A549 (cell line): ENCODE measurements at places on chromosomes 1 and 21.
A peak's percentile ranks its signal among the peaks of the same experiment; 100 is the strongest.

- peak; percentile 76 for DNase-seq
Observed at GRCh38 chr1:151458802-151459330, 428 bp downstream of the POGZ start.

GRCh38 chr1:212951126-212951946 is 995 bp downstream of the VASH2 start:
- DNase-seq: no peak

DNA sequence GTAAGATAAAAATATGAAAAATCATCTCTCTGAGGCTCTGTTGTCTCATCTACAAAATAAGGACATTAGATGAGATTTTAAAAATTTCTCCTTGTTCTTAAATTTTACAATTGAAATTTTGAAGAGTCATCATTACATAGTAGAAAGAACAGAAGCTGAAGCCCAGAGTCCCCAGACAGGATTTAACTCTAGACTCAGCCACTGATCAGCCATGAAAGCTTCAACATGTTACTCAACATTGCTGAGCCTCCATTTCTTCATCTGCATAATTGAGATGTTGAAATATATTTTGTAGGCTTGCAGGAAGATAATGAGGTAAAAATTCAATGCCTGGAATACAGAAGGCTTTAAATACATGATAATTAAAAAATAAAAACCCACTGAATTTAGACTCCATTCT is 633.3 kb downstream of the LMO4 start:
- DNase-seq: no peak

- no peak for DNase-seq
Observed at GRCh38 chr1:9150582-9151327, 21.9 kb upstream of the GPR157 start.

DNA sequence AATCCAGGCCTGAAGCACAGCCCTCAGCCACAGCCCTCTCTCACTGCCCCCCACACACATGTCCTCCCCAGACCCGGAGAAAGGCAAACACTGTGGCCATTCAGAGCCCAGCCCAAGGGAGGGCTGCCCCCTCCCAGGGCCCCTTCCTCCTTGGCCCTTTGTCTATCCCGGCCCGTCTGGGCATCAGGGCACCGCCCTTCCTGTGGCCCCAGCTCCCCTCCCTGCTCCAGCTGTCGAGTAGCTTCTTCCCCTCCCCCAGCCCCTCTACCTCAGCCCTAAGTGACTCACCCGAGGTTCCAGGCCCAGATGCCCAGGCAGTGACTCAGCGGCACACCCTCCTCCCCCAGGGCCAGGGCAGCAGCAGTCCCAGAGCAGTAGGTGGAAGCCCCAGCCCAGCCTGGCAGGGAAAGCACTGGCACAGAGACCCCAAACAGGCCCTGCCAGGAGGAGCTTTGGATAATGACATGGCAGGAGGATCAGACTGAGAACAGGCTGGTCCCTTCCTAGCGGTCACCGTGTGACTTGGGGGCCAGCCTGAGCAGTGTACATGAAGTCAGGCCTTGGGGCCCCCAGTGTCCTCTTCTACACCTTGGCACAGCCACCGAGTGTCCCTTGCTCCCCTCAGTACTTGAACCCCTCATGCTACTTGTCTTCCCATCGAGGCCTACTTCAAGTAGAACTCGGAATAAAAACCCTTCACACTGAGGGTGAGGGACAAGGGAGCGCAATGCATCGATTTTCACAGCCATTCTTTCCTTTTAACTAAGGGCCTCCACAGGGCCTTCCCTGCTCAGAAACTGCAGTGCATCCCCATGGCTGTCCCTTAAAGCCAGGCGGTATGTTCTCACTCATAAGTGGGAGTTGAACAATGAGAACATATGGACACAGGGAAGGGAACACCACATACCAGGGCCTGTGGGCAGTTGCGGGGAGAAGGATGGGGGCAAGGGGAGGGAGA is 1.0 kb upstream of the S100A2 start:
- DNase-seq: peak; percentile 99

GRCh38 chr1:57843760-57844159 is 419.9 kb upstream of the DAB1 start:
- no peak for DNase-seq

- no peak for DNase-seq
Observed at GRCh38 chr1:198211696-198212095, 54.9 kb downstream of the NEK7 start.

- no peak for DNase-seq
Observed at GRCh38 chr21:42659416-42660117, 6.1 kb downstream of the PDE9A start.

GRCh38 chr1:204449678-204450280 is 38.2 kb upstream of the PPP1R15B start:
- no peak for DNase-seq

DNA sequence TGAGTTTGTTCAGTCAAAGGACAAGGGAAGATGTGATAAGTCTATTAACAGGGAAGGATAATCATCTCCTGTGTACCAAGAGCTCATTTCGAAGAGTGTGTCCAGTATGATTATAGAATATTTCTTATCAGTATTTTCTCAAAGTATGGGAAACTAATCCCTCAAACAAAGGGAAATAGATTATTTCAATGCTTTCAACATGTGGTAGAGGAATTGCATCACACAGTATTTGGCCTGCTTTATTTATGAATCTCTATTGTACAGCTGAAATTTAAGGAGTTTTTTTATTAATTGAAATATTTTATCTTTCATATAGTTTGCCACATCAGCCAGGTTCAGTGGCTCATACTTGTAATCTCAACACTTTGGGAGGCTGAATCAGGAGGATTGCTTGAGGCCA is 151.0 kb downstream of the CLEC20A start:
- no peak for DNase-seq

- DNase-seq: no peak
Observed at GRCh38 chr1:226534645-226535044, 13.9 kb upstream of the STUM start.

- DNase-seq: no peak
Observed at GRCh38 chr1:7940034-7940433, 605 bp downstream of the TNFRSF9 start.

DNA sequence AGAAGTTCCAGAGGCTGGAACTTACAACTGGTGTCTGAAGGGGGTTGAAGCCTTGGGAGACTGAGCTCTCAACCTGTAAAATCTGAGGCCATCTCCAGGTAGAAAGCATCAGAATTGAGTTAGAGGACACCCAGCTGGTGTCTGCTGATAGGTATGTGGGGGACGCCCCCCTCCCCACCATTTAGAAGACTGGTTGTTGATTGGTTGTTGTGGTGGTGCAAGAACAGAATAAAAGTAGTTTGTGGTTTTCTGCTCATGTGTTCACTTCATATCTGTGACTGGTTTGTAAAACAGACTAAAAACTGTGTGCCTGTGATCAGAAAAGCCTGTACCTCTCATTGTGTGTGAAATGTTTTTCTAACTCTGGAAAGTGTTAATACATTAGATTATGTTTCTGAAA is 33.2 kb upstream of the PDE4B start:
- no peak for DNase-seq

DNA sequence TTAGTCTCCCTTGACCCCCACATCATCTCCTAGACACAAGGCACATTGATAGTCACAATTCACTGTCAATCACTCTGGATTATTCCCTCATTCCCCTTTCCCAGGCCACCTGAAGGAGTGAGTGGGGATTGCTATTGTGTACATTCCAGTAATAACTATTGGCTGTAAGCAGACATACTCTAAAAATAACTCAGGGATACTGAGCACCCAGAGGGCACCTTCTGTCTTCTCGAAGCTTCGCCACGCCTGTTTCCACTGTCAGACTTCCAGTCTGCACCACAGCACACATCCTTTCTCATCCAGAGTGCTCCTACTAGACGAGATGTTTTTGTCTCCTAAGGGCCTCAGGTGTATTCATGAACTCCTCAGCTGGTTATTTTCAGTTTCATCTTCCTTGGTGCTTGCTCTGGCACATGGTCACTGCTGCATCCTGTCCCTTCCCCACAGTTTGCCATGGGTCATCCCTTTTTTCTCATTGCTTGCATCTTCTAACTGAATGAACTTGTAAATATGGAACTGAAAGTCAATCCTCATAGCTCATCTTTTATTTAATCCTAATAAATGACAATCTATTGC is 848 bp upstream of the APOBEC4 start:
- DNase-seq: no peak

DNA sequence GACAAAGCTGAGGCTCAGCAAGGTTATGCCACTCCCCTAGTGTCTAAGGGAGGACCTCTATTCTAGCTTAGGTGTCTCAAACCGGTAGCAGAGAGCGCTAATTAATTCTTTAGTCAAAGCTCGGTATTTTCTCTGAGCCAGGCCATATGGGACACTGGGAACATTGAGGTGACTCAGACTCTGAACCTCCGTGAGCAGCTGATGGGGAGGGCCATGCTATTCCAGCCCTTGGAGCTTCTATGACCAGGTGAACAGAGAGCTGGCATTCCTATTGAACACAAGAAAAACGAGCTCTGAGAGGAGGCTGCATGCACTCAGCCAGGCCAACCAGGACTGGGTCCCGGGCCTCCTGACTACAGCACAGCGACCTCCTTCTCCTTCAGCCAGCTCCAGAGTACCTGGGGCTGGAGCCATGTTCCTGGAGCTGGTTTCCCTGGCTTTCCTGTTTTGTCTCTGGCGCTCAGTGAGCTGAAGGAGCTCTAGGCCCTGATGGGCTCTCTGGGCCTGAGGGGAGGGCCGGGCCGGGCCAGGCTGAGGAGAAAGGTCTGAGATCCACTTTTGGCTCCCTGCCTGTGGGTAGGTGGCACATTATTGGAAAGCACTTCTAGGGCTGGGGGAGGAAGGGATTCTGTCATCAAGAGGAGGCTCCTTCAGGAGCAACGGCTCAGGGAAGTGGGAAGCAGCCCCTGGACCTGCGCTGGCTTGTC is 37.0 kb downstream of the SLC9A1 start:
- no peak for DNase-seq

DNA sequence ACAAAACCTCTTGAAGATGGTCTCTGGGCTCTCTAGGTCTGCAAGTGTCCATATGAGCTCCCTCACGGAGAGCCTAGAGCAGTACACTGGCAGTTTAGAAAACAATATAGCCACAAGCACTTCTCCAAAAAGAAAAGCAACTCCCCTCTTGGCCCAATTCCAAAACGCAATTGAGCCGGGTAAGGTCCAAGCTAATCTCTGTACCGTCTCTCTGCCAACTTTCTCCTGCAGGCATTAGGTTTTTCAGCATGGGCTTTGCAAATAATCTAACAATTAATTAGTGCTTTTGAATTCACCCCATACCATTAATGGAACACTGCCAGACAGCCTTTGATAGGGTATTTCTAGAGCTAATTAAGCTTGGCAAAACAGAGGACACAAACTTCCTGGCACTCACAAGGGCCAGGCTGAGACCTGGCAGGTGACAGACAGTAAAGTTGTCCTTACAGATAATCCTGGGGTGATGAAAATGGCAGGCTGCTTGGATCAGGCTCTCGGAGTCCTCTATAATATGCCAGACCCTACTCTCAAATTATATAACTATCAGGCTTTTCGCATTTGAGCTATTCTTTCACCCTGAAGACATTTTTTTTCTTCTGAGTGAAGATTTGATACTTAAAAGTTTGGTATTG is 39.8 kb downstream of the TGFBR3 start:
- DNase-seq: peak; percentile 18

DNA sequence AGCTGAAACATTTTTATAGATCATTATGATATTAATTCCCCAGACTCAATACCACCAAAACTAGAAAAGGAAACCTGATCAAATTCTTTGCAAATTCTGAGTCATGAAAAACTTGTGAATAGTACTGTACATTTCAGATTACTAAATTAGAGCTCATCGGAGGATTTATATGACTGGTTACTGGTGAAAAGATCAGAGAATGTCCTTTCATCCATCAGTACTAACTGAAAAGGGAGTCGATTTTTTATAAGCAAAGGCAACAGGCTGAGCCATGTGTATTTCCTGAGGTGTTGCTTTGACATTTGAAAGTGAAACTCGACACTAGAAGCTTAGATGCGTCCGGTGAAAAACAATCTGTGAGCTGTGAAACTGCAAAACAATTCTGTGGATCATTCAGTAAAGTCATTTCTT is 155.7 kb downstream of the TNFSF18 start:
- no peak for DNase-seq

DNA sequence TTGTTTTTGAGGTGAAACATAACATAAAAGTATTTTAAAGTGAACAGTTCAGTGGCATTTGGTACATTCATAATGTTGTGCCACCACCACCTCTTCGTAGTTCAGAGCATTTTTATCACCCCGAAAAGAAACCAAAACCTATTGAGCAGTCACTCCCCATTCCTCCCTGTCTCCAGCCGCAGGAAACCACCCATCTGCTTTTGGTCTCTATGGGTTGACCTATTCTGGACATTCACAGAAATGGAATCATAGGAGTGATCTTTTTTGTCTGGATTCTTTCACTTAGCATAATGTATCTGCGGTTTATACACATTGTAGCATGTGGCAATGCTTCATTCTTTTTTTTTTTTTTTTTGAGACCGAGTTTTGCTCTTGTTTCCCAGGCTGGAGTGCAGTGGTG is 141.2 kb downstream of the VPS13D start:
- DNase-seq: no peak

DNA sequence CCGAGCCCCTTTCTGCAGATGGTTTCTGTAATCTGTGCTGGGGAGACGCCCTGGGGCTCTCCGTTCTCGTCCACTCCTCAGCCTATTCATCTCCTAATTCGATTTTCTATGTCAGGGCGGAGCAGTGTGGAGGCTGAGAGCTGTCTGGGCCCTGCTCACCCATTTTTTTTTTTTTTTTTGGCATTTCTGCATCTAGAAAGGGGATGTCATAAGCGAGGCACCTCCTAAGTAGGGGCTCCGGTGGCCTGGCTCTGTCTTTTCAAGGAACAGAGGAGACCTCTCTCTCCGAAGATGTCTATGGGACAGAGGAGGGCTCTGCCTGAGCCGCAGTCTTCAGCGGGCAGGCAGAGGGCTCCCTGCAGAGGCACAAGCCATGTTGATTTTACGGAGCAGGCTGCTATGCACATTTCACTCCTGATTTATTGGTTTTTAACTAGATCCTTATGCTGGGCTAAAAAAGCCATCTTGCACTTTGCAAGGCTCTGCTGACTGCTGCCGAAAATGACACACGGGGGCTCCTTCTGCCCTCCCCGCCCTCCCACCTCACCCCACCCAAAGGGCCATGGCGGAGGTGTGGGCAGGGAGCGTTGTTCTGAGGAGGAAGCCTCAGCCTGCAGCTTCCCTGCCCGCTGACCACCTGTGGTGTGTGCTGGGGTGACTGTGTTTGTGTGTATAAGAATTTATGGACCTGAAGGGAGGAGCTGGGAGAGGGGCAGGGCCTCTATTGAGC is 71.0 kb downstream of the FOXD2 start:
- no peak for DNase-seq

GRCh38 chr21:22898051-22898665 is 1899.9 kb downstream of the NCAM2 start:
- no peak for DNase-seq

GRCh38 chr1:66316464-66317247 is 217.3 kb upstream of the SGIP1 start:
- no peak for DNase-seq
